ENCODE measurements at places on chromosomes 6 and 20.

- DNase-seq = no peak
These were observed 5.4 kb downstream of the UCKL1 start for GRCh38 chr20:63950701-63951397.

- no peak for DNase-seq
These were observed 16.0 kb downstream of the FOXO3 start for GRCh38 chr6:108576709-108577108.

- no peak for DNase-seq
These were observed 390.2 kb upstream of the MAN1A1 start for GRCh38 chr6:119739769-119740168.

DNA sequence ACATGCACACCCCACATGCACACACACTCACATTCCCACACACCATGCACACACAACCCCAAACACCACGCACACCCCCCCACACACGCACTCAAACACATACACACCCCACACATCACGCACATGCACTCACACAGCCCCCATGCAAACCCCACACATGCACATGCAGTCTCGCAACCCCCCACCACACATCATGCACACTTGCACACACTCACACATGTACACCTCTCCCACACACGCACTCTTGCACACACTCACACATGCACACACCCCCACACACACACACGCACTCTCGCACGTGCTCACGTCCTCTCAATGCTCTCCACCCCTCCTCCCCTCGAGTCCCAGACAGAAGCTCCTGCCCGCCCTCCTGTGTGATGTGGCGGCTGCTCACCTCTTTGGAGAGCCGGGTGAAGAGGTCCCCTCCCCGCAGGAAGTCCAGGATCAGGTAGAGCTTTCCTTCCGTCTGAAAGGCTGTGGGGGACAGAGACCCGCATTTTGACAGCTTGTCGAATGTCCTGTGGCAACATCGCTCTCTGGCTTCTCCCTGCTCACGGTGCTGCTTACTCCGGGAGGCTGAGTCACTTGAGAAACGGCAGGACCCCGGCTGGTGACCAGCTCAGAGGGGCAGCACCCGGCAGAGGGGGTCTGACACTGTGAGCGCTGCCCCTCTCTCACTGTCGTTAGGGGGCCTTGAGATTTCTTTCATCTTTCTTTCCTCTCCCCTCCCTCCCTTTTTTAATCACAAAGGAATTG lies 78.5 kb downstream of the RAMACL start:
- no peak for DNase-seq

DNA sequence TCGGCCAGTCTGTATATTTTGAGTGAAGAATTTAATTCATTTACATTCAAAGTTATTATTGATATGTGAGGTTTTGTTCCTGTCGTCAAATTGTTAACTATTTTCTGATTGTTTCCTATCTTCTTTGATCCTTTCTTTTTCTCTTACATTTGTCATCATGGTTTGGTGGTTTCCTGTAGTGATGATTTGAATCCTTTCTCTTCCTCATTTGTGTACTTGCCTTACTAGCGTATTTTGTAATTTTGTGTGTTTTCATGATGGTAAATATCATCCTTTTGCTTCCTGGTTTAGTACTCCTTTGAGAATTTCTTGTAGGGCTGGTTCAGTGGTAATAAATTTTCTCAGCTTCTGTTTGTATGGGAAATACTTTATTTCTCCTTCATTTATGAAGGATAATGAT lies 151.7 kb upstream of the CEP162 start:
- no peak for DNase-seq

DNA sequence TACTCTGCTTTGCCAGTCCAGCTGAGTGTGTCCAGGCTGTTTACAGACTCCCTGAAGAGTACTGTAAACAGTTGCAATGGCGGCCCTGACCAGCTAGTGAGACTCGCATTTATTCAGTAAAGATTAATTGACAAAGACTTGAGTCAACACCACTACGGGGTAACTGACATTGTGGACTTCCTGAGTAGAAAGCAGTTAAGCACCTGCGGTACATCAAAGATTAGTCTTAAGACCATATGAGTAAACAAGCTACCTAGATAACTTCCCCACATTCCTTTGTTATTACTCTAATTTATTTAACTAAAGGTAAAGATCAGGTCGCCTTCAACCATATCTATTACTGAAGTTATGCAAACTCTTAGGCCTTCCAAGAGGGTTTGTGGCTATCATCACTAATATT lies 12.6 kb downstream of the VPS52 start:
- no peak for DNase-seq

GRCh38 chr6:86782328-86782727 lies 155.0 kb upstream of the HTR1E start:
- DNase-seq = no peak

DNA sequence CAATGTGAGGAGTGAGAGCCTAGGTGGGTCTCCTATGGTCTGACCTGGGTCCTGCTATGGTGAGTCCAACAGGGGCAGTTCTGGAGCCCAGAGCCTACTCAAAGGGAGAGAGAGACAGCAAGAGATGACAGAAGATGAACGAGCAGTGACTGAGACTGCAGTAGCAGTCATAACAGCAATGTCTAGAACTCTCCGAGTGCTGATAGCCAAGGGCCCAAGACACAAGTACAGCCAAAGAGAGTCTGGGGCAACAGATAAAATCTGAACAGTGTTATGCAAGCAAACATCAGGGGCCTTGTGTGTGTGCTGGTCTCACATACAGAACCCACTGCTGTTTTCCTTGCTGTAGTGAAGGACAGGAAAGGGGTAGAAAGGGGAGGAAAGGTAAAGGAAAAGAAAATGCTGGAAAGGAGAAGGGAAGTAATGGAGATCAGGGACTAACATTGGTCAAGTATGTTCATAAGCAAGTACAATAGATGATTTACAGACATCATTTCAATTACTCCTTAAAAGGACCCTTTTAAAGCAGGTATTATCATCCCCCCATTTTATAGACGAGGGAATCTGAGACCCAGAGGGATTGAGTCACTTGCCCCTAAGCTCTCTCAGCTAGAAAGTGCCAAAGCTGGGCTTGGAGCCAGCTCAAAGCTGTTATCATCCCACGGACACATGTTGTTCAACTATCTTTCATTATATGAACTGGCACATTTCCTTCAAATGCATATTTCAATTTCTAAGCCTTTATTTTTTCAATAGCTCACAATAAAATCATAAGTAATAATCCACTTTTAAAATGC lies 182.3 kb upstream of the RAB32 start:
- no peak for DNase-seq

- DNase-seq = no peak
These were observed 105.9 kb downstream of the SASH1 start for GRCh38 chr6:148448369-148449012.

DNA sequence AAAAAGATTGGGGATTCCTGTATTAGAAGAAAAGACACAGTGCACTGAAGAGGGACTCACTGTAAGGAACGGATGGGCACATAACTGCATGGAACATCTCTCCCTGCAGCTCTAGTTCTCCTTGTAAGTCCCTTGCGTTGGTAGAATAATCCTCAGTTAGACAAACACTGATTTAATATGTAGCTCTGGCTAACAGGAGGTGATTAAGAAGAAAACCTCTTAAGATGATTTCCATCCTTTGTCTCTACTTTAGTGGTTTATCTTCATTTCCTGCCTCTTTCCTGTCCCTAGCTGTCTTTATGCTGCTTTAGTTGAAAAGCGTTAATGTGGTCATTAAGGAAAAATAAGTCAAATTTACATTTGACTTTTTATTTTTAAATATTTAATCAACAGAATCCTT lies 86.6 kb downstream of the SLC16A10 start:
- DNase-seq = no peak

- no peak for DNase-seq
These were observed 127.6 kb downstream of the TTLL2 start for GRCh38 chr6:167452338-167453081.

GRCh38 chr6:158536891-158537798 lies 22.7 kb upstream of the TMEM181 start:
- DNase-seq = peak; percentile 79

- DNase-seq = no peak
These were observed 194.0 kb upstream of the EYA4 start for GRCh38 chr6:133047065-133047665.

DNA sequence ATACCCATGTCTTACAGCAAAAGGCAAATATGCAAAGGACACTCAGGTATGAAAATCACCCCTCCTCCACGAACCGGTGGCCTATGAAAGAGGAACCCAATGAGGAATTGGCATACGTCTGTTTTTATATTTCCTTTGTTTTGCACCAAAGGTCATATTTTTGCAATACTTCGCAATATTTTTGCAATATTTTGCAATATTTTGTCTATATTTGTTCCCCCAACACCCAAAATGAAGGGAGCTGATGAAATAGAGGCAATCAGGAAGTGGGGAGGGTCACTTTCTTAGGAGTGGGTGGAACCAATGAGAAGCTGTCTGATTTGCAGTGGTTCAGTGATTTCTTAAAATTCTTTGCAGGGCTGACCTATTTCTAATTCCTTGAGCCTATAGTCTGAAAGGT lies 296.8 kb upstream of the TSHZ2 start:
- no peak for DNase-seq

GRCh38 chr6:84568971-84569370 lies 195.4 kb downstream of the TBX18 start:
- DNase-seq = peak; percentile 36

- no peak for DNase-seq
These were observed at the start of gene OOEP for GRCh38 chr6:73369563-73369962. OOEP (minus strand) TSS chr6:73369897; CDS start chr6:73369792, 105 bp downstream.

DNA sequence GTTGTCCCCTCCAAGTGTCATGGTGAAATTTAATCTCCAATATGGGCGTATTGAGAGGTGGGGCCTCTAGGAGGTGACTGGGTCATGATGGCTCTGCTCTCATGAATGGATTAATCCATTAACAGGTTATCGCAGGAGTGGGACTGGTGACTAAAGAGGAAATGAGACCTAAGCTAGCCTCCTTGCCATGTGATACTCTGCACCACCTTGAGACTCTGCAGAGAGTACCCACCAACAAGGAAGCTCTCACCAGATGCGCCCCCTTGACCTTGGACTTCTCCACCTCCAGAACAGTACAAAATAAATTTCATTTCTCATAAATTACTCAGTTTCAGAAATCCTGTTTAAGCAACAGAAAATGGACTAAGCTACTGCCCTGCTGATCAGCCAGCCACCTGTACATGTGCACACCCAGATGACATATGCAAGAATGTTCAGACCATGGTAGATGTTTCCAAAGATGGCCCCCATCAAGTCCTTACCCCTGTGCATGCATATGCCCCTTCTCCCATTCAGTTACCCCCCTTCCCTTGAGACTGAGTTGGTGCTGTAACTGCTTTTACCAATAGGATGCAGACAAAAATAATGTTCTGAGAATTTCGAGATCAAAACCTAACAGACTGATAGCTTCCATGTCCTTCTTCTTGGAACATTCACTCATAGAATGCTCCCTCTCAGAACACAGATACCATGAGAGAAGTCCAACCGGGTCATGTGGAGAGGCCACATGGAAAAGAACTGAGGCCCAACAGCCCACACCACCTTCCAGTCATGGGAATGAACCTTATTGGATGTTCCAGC lies 28.4 kb downstream of the MAP3K5 start:
- DNase-seq = no peak

GRCh38 chr20:2799688-2800520 lies 523 bp downstream of the CPXM1 start:
- peak; percentile 23 for DNase-seq

- DNase-seq = no peak
These were observed 4.5 kb downstream of the RPS21 start for GRCh38 chr20:62391165-62392076.

GRCh38 chr20:15734052-15734451 lies 839.2 kb downstream of the KIF16B start:
- no peak for DNase-seq

DNA sequence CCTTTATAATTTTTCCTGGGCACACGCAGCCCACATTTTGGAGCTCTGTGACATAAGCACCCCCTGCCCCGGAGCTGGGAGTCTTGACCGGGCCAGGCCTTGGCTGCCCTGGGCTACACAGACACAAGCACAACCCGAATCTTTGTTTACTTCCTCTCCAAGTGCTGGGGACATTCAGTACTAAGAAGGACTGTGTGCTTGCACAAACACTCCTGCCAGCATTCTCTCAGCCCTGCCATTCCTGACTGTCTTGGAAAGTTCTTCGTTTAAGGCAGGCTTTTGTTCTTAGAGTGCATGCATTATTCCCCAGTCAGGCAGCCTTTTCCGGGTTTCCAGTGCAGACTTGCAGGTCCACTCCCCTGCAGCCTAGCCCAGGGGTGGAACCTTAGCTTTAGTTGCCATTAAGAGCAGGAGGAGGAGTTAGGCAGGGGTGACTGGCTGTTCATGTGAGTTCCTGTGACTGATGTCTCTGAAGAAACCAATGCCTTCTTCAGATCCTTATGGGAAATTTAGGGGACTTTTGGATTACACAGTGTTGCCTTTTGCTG lies 28.6 kb downstream of the FOXO3 start:
- DNase-seq = no peak

DNA sequence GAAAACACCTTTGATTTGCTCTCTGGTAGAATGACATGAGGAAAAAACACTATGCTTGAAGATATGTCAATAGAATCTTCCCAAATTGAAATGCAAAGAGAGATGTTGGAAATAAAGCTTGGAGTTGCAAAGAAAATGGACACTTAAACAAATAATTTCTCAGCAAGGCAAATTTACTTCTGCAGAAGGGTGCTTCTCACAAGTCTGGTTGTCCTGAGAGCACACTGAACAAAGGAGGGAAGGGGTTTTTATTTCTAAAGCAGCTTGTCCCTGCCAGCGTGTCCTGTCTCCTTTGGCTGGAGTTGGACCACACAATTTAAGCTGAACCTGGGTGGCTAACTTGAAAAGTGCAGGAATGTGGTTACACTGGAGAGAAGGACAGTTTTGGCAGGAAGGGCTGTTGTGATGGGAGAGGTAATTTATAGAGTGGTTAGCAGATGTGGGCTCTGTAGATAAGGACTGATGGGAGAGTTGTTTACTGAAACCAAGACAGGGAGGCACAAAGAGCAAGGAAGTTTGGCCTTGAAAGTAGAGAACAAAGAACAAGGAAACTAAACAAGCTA lies 454.6 kb upstream of the EYS start:
- no peak for DNase-seq

- no peak for DNase-seq
These were observed 30.1 kb upstream of the IBTK start for GRCh38 chr6:82277686-82278085.

GRCh38 chr6:82083646-82084045 lies 163.9 kb downstream of the IBTK start:
- no peak for DNase-seq

DNA sequence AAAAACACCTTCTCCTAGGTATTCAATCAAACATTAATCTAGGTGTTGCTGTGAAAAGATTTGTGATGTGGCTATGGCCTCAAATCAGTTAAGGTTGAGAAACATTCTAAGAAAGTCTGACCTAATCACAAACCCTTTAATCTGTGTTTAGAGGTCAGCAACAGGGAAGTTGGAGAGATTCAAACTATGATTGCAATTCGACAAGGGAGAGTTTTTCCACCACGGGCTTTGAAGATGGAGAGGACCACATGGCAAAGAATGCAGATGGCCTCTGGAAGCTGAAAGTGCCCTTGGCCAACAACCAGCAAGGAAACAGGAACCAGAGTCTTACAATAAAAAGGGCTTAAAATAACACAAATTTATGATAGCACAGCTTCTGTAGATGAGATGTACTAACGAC lies 29.6 kb upstream of the LGSN start:
- DNase-seq = no peak

Data from HuH-7 (cell line).